ENCODE measurements at places on chromosomes 1 and 21.

DNA sequence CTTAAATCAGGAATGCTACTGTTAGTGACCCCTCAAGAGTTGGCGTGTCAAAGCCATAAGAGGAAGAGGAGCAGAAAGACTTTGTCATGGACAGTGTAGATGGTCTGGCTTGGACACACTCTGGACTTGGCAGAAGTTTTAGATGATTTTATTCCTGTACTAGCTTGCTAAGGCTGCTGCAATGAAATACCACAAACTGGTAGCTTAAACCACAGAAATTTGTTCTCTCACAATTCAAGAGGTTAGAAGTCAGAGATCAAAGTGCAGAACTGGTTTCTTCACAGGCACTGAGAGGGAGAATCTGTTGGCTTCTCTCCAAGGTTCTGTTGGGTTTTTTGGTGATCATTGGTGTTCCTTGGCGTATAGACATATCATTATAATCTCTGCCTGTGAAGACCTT, 869.8 kb upstream of the B3GALT2 start:
- no peak for DNase-seq

DNA sequence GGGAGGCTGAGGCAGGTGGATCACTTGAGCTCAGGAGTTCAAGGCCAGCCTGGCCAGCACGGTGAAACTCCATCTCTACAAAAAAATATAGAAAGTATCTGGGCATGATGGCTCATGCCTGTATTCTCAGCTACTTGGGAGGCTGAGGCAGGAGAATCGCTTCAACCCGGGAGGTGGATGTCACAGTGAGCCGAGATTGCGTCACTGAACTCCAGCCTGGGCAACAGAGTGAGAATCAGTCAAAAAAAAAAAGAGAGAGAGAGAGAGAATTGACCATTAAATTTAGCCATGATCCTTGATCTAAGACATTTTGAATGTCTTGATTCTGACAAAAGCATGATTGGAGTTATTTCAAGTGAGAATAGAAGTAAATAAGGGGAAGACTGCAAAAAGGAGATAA, 19.1 kb downstream of the RBM11 start:
- DNase-seq, result no peak

GRCh38 chr1:51744506-51745303, 127.8 kb downstream of the OSBPL9 start:
- DNase-seq, result no peak

DNA sequence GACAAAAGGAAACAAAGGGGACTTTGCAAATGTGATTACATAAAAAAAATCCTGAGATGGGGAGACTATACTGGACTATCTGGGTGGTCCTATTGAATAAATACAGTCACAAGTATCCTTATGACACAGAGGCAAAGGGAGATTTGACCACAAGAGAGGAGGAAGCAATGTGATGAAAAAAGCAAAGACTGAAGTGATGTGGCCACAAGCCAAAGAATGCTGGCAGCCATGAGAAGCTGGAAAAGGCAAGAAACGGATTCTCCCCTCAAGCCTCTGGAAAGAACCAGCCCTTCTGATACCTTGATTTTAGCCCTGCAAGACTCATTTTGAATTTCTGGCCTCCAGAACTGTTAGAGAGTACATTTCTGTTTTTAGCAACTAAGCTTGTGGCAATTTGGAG, 36.4 kb downstream of the OLFML2B start:
- no peak for DNase-seq

- DNase-seq, result peak; percentile 21
These were observed 5.3 kb downstream of the PSRC1 start for GRCh38 chr1:109277434-109278204.

GRCh38 chr1:94272388-94272787, 35.0 kb upstream of the ARHGAP29 start:
- no peak for DNase-seq

DNA sequence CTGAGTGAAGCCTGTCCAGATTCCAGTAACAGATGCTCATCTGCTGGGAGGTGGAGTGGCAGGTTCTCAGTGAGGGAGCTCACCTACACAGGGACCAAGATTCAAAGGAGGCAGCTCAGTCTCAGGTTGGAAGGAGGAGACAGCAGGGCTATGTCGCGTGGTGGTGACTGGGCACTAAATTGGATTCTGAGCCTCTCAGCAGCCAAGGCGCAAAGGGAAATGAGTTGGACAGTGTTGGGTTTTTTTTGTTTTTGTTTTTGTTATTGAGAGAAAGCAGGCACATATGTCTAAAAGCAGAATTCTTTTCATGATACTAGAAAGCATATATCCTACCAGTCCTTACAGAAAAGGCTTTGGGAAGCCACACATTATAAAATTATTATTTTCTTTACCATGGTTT, 26.2 kb downstream of the UMODL1 start:
- no peak for DNase-seq

DNA sequence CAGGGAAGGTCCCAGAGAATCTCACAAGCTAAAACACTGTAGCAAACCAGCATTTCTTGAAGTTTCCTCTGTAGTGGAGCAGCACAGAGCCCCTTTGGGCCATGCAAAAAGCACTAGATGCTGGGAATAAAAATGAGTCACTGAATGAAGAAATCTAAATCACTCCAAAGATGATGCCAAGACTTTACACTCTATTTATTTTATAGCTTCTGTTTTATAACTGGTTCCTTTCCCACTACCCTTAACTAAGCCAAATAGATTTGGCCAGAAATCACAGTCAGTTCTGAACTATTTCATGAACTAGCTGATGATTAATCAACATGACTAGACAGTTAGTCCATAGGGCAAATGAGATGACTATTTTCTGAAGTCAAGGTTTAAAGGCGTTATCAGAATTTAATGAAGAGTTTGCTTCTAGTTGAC, 89.5 kb downstream of the SCMH1 start:
- DNase-seq, result no peak

DNA sequence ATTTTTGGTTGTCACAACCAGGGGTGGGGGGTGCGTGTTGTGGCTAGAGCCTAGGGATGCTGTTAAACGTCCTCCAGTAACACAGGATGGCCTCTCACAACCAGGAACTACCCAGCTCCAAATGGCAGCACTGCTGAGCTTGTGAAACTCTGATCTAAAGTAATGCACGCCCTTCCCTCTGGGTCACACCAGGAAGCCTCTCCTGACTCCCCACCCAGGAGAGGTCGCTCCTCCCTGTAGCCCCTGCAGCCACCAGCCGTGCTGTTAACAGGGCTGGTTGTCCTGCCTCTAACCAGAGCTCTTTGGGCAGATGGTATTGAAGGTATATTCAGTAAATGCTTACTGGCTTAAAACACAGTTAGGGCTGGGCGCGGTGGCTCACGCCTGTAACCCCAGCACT, 73.2 kb downstream of the NKAIN1 start:
- DNase-seq, result no peak

- DNase-seq, result no peak
These were observed 17.3 kb upstream of the ZNF678 start for GRCh38 chr1:227546059-227546458.

DNA sequence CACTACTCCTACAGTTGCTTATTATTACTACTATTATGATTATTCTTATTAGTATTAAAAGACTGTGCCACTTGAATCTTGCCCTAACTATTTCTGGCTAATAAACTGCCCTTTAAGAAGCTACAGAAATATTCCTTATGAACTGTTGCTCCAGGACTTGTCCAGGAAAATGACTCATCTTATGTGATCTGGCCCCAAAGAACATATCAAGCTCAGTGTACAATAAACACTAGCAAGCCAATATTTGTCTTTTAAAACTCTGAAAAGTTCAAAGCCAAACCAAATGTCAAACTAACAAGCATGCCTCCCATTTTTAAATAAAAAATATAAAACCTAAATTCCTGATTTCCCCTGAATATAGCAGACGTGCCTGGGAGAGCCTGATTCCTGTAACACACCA, 88.7 kb upstream of the SIM2 start:
- DNase-seq, result no peak

DNA sequence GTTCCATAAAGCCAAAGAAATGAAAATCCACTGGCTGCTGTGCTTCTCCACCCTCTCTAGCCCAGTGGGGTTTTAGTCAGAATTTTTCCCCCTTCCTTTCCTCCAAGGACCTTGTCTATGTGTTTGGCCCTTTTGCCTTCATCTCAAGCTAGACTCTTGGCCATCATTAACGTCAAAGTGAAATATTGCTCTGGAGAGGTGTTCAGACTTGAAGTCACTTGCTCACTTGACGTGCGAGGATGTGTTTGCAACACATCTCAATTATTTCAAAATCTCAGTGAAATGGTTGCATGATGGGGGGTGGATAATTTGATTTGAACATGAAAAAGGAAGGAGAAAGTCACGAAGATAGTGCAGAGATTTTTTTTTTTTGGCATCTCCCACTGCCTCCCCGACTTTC, 13.6 kb downstream of the EVA1C start:
- no peak for DNase-seq

GRCh38 chr1:12179111-12179519, 12.3 kb downstream of the TNFRSF1B start:
- peak; percentile 41 for DNase-seq

DNA sequence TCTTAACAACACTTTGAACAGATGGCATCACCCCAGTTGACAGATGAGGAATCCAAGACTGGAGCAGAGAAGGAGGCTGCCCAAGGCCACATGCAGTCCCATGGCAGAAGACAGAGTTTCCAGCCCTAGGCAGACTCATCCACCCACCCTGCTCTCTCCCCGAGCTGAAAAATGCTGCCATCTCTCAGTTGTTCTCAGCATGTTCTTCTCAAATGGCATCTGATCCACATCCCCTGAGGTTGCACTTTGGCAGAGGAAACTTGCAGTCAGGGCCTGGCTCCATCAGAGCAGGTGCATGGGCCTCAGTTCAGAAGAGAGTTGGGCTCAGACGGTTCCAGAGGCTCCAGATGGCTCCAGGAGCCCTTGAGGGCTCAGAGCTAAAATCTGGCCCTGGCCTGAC, 709.4 kb downstream of the MATN1 start:
- no peak for DNase-seq

- no peak for DNase-seq
These were observed 58.1 kb upstream of the ERG start for GRCh38 chr21:38556390-38556789.

DNA sequence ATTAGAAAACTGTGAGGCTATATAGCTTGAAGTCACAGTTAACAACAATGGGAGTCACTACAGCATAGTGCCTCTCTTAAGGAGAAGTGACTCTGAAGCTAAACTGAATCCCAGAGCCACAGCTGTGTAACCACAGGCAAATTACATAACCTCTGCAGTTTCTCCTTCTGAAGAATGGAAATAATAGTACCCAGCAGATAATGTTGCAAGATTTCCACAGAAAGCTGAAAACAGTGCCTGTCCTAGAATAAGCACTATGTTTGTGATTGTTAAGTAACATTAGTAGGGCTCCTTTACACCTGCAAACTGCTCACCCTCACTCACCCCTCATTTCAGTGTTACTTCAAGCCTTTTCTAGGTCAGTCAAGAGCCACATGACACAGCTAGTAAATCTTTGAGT, 886.7 kb downstream of the PLA2G4A start:
- DNase-seq, result no peak

DNA sequence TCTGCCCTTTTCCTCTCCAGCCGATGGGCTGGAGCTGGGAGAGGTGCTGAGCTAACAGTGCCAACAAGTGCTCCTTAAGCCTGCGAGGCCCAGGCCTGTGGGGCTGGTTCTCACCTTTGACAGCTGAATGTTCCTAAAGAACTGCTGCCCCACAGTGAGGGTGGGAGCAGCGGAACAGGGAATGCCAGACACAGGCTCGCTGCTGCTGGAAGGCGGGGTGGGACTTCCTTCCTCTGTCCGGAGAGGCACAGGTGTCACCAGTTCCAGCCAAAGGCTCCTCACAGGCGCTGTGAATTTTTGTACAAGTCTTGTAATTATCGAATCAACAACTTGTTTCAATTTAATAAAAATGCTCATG, 47.1 kb downstream of the COQ8A start:
- no peak for DNase-seq

GRCh38 chr1:234980291-234980644, 148.4 kb downstream of the TOMM20 start:
- DNase-seq, result no peak

DNA sequence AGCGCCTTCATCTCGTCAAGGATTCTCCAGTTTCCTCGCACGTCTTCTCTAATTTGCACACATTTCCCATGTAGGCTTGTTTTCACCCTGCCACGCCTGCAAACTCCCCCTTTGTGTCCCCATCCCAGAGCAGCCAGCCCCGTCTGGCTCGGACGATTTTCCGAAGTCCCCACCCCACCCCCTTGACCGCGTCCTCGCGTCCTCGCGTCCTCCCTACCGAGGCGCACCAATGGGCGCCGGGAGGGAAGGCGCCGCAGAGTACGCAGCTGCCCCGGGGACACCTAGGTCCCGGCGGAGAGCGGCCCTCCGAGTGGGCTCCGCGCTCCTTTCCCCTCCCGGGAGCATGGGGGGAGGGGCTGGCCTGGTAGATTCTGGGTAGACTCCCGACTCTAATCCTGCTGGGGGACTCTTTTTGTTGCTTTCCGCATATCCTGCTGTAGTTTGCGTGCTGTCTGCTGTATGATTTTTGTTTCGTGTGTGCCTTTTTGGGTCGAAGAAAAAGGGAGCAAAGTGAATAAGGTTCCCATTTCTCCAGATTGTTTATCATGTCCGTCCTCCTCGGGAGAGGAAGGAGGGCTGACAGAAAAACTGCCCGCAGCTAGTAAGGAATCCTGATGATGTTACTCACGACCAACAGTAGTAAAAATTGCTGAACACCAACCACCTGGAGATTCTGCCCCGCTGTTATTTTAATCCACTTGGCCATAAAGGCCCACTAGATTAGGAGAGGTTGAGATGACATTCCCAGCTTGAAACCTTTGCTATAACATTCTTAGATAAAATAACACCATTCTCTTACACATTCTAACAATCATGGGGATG, 1.5 kb downstream of the CACHD1 start:
- no peak for DNase-seq

- no peak for DNase-seq
These were observed 8.0 kb downstream of the MECR start for GRCh38 chr1:29222686-29223085.

- no peak for DNase-seq
These were observed 862.8 kb downstream of the KCNT2 start for GRCh38 chr1:195745189-195746010.

- DNase-seq, result no peak
These were observed 21.1 kb downstream of the IPO9 start for GRCh38 chr1:201850053-201850397.

- DNase-seq, result no peak
These were observed 26.0 kb downstream of the RGS1 start for GRCh38 chr1:192601567-192601966.

DNA sequence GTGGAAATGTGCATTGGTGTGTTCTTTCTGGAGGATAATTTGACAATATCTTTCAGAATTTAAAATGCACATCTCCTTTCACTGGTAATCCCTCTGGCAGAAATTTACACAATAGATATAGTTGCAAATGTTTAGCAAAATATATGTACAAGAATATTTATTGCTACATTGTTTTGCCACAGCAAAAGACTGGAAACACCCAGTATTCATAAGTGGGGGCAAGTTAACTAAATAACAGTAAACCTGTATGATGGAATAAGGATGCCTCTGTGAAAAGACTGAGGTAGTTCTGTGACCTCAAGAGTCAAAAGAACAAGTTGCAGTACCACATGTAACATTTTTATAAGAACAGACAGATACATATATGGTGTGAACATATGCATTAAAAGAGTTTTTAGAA, 13.7 kb upstream of the TADA1 start:
- no peak for DNase-seq
